Memory B cell (primary cell): ENCODE measurements at places on chromosomes 3 and 15.

- no peak for DNase-seq
These were observed 10.8 kb upstream of the INSYN1 start for GRCh38 chr15:73763931-73764330.

DNA sequence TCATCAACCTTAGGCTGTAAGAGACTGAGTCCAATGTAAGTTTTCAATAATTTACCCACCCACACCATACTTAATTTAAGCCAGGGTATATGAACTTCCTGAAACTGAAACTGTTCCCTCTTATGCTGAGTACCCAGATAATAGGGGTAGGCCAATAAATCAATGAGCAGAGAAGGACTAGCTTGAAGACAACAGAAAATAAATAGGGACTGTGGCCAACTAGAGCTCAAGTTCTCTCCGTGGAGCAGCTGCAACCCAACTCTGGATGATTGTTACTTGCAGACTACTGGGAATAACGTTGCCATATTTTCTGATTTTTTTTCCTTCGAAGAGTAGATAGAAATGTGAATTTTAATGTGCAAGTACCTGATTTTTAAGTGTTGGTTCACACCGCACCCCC, 128.0 kb downstream of the ATG7 start:
- DNase-seq, result no peak

DNA sequence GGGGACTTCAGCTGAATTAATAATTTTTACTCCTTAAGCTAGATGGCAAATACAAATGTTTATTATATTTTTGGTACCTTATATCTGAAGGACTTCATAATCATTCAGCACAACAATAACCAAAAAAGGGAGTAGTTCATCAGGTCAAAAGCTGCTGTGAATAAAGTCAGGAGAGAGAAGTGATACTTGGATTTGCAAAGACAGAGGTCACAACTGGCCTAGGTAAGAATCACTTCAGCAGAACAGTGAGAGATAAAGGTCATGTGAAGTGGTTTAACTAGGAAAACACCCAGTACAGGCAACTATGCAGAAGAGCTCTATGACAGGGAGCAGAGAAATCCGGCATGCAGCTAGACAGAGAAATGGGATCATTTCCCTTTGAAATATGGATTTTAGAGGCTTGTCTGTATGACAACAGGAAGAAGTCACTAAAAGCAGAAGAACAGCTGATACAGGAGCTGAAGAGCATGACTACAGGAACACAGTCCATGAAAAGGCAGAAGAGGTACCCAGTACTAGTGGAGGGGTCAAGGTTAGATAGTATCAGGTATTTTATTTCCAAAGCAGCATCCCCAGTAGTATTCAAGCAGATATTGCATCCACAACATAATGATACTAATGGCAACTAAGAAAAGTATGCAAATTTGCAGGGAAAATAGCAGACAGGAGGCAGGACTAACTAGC, 25.7 kb downstream of the ZMAT3 start:
- DNase-seq, result no peak

- no peak for DNase-seq
These were observed 19.9 kb downstream of the TAMM41 start for GRCh38 chr3:11826628-11827265.

GRCh38 chr15:82699726-82700125, 9.9 kb downstream of the AP3B2 start:
- no peak for DNase-seq

DNA sequence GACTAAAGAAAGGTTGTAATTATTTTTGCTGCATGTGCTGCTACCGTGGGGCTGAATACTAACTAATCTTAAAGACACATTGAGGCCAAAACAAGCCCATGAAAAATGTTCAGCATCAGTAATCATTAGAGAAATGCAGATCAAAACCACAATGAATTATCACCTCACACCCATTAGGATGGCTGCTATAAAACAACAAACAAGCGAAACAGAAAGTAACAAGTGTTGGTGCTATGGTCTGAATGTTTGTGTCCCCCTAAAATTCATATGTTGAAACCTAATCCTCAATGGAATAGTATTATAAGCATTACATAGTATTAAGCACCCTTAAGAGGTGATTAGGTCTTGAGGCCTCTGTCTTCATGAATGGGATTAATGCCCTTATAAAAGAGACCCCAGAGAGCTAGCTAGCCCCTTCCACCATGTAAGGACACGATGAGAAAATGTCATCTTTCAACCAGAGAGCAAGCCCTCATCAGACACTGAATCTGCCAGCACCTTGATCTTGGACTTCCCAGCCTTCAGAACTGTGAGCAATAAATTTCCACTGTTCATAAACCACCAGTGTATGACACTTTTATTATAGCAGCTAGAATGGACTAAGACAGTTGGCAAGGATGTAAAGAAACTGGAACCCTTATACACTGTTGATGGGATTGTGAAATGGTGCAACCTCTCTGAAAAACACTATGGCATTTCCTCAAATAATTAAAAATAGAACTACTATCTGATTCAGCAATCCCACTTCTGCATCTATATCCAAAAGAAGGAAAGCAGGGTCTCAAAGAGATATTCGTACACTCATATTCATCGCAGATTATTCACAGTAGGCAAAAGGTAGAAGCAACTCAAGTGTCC, 76.1 kb downstream of the REC114 start:
- no peak for DNase-seq

DNA sequence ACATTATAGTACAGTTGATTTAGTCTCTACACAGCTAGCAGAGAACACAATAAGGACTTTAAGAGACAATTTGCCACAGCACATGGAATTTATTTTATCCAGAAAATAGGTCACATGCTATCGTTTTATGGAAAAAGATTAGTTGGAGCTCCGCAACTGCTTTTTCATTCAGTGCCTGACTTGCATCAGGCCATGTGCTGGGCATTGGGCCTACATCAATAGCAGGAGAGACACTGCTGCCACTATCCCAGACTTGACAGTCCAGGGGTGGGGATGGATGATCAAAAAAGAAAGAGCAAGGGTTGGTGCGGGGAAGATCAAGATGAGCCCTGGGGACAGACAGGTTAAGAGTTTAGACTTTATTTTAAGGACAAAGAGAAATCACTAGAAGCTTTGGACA, 75.2 kb upstream of the C3orf80 start:
- no peak for DNase-seq
